ENCODE measurements at places on chromosomes 2 and 18. TPM values are rescaled to one million over a fixed set of nuclear protein-coding genes. Genes with fewer than 3 reads are reported as not detected.

ASIC4 gene
- not detected for total RNA-seq

PLEK gene
- total RNA-seq = 0.11 TPM

POTEJ gene
- not detected for total RNA-seq

MC4R gene
- not detected for total RNA-seq

CIB4 gene
- total RNA-seq = not detected

MFF gene
- 60.4 TPM for total RNA-seq

DSG2 gene
- not detected for total RNA-seq

KLHL41 gene
- total RNA-seq = 0.21 TPM

CRYBA2 gene
- not detected for total RNA-seq

KCNE4 gene
- total RNA-seq = not detected

RESP18 gene
- not detected for total RNA-seq

SALL3 gene
- not detected for total RNA-seq

HRH4 gene
- not detected for total RNA-seq

CACNB4 gene
- total RNA-seq = 0.30 TPM

ACTG2 gene
- not detected for total RNA-seq

SERPINB4 gene
- not detected for total RNA-seq

IL18RAP gene
- not detected for total RNA-seq

SERPINB13 gene
- total RNA-seq = not detected

SLC11A1 gene
- total RNA-seq = not detected

DSC3 gene
- 0.23 TPM for total RNA-seq

PDCD1 gene
- not detected for total RNA-seq

MEIS1 gene
- total RNA-seq = 26.5 TPM

CTNNA2 gene
- total RNA-seq = not detected

C2orf80 gene
- total RNA-seq = not detected

CEBPZ gene
- 36.7 TPM for total RNA-seq

PMS1 gene
- total RNA-seq = 27.8 TPM

CKAP2L gene
- total RNA-seq = 25.2 TPM

NUP35 gene
- 22.1 TPM for total RNA-seq

CNPPD1 gene
- total RNA-seq = 44.0 TPM

SETBP1 gene
- total RNA-seq = 4.2 TPM

FOXI3 gene
- total RNA-seq = not detected

UPP2 gene
- total RNA-seq = not detected

OTX1 gene
- not detected for total RNA-seq

SLC9A4 gene
- total RNA-seq = 0.07 TPM

KCNJ3 gene
- not detected for total RNA-seq

BMP10 gene
- not detected for total RNA-seq

EGR4 gene
- not detected for total RNA-seq

HAAO gene
- total RNA-seq = 0.60 TPM

CHRNA1 gene
- 11.3 TPM for total RNA-seq

CCDC148 gene
- 0.69 TPM for total RNA-seq

PAX8 gene
- 0.22 TPM for total RNA-seq
